Left lung (tissue), 14 donors: ENCODE measurements at places on chromosomes 4 and X. TPM values are rescaled to one million over a fixed set of nuclear protein-coding genes. Genes with fewer than 3 reads are reported as not detected.

RADX gene
- polyA plus RNA-seq: 10.5 TPM

SOX3 gene
- not detected for polyA plus RNA-seq

XPNPEP2 gene
- polyA plus RNA-seq: 11.0 TPM

CD99 gene
- 282 TPM for polyA plus RNA-seq

PWWP3B gene
- polyA plus RNA-seq: 4.8 TPM

IGSF1 gene
- 21.1 TPM for polyA plus RNA-seq

AFM gene
- 0.17 TPM for polyA plus RNA-seq

TMEM131L gene
- 31.1 TPM for polyA plus RNA-seq

GRCh38 chr4:165326831-165327210 is 648 bp upstream of the MSMO1 start:
- DNase-seq: peak; percentile 50

GRCh38 chr4:113026556-113026955 is 22.9 kb upstream of the ANK2 start:
- no peak for DNase-seq

DNA sequence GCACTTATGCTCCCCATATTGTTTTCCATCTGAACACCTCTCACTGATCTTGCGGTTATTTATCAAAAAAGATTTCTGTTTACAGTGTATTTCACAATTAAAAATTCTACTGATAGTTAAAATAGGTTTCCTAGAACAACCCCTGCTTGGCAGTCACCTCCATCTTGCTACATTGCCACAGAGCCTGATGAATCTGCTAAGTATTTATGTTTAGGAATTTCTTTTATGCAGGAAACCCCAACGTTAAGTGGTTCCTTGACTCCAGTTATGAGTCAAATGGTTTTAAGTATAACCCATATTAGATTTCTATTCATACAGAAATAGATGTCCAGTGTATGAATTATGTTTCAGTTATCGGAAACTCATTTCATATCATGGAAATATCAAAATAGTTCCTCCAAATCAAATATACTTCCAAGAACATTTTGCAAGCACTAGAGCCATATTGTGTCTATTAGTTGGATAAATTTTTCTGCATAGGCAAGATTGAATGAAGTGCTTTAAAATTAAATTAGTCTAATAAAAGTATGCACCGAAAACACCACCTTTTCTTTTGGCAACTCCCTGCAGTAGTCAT is 20.6 kb downstream of the GALNT7 start:
- DNase-seq: no peak

GRCh38 chrX:16278927-16279326 is 111.6 kb downstream of the MAGEB17 start:
- no peak for DNase-seq

- DNase-seq: no peak
These were observed 1.6 kb downstream of the RPL10 start for GRCh38 chrX:154399527-154400368.

DNA sequence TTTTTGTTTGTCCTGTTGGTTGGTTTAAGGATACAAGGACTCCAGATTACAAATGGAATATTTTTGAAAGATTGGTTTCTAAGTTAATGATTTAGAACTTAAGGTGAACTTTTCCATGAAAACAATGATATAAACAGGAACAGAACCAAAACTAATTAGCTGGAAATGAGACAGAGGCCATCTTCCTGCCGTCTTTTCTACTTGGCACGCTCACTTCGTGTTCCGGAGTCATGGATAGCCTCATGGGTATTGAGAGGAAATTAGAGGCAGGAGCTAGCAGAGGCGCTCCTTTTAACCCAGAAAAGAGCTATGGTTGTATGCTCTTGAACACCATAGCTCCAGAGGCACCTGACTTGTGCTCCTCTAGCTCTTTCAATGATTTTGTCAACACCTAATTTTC is 2.4 kb downstream of the FAM241A start:
- DNase-seq: no peak

GRCh38 chrX:114635986-114636385 is 52.1 kb downstream of the HTR2C start:
- DNase-seq: no peak

DNA sequence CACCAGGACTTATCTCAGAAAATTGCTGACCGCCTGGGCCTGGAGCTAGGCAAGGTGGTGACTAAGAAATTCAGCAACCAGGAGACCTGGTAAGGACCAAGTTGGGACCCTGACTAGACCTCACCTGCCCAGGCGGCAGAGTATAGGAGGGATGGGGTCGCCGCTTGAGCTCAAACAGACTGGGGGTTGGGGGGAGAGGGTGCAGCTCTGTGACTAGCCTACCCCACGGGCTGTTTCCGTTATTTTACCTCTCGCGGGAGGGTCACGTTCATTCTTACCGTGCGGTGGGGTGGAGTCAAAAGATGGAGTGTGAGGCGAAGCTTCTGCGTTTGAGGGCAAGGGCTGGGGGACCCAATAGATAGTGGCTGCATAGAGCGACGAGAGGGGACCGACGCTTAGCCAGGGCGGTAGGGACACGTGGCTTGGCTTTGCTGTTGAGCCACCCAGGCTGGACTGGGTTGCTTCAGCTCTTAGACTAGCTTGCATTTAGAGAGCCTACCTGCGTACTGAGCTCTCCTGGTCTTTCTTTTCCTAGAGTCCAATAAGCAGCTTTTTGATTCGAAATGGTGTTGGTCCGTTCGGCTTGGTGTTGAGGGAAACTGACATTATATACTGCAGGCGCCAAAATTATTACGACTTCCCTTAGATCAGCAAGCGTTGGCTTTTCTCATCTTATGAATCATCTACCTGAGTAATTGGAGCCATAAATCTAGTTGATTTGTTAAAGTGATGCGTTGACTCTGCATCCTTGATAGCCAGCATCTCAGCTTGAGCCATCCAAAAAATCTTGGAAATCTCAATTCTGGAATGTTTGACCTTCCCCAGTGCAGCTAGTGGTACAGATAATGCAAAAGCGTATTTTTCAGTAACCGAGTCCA is 591 bp downstream of the PRPS1 start:
- peak; percentile 39 for DNase-seq

- peak; percentile 47 for DNase-seq
These were observed 52.8 kb downstream of the PRDM5 start for GRCh38 chr4:120869613-120870278.

DNA sequence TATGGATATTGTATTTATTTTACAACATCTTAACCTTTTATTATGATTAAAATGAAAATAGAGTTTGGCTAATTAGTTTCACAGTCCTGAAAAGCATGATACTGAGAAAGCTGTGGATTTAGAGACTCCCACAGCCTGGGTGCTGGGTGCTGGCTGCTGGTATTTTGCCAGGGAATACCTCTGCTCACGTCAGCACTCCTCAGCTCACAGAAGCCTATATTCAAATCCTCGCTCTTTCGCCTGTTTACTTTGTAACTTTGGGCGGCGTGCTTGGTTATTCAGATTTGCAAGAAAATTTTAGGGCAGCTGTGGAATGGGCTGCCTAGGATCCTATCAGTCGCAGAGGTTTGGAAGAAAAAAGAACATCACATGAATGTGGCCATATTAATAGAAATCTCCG is 261.8 kb downstream of the DCTD start:
- DNase-seq: no peak

DNA sequence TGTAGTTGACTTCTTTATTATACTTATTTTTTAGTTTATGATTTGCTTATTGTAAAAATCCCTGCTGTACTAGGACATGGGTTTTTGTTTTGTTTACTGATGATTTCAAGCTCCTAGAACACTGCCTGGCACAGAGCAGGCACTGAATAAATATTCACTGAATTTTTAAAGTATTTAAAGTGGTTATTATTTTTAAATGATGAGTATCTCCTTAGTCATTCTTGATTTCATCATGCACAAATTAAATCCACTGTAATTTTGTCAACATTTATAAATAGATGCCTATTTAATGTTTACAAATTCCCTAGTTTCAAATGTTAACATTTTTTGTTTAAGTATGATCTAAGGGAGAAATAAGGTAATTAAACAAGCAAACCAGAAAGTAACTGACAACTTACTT is 367.9 kb upstream of the SLIT2 start:
- DNase-seq: no peak

DNA sequence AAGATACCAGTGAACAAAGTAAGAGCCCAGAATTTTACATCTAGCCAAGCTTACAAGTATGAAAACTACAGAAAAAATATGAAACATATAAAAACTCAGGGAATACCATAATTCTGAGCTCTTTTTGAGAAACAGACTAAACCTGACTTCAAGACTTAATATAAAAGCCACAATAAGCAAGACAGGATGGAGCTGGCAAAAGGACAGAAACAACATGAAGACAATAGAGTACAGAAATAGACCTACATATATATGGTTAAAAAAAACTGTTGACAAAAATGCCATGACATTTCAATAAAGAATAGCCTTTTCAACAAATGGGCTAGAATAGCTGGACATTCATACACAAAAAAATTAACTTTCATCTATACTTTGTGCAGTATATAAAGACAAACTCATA is 49.4 kb downstream of the UBA6 start:
- no peak for DNase-seq

DNA sequence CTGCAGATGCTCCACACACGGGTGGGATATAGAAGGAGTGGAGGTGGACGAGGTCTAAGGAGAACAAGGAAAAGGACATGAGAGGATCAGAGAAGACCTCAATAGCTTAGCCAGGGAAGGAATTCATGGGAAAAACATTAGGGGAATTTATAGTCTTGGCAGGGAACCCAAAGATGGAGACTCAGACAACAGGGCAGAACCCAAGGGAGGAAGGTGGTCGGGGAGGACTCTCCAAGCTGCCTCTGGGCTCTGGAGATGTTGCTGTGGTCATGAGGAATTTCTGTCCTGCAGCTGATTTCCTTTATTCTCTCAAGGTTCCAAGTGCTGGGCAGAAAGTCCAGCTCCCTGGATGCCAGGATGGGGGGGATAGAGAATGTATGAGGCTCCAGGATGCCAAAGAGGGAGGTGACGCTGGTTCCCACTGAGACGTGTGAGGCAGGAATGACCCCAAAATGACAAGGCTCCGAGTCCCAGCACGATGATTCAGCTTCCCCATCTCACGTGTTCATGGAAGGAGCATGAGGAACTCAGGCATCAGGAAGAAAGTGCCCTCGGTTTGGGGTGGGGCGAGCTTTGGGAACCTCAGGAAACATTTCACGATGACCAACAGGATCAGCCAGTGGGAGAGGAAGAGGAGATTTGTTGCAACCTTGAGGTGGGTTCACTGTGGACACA is 57.0 kb upstream of the PPP2R3B start:
- no peak for DNase-seq

DNA sequence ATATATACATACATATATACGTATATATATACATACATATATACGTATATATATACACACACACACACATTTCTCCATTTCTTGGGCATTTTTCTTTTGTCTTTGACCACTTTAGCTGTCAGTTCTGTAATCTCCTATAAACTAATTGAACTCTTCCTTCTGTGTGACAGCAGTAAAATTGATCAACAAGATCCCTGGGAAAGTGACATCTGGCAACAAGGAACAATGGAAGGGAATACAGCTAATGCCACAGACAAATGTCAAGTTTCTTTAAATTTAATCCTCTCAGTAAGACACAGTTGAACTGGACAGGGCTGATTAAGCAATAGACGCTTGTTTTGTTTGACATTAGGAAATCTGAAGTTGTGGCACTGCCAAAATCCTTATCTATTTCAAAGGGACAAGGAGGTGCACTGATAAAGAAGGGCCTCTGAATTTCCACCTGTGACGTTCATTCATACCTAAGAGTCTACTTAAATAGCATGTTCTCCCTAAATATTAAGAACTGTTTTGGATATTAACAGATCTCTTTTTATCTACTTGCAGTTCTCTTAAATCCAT is 126.9 kb downstream of the RNF150 start:
- DNase-seq: no peak

GRCh38 chr4:38803833-38804653 is 548 bp downstream of the TLR1 start:
- DNase-seq: no peak

GRCh38 chr4:36508394-36508793 is 227.0 kb downstream of the DTHD1 start:
- DNase-seq: no peak

DNA sequence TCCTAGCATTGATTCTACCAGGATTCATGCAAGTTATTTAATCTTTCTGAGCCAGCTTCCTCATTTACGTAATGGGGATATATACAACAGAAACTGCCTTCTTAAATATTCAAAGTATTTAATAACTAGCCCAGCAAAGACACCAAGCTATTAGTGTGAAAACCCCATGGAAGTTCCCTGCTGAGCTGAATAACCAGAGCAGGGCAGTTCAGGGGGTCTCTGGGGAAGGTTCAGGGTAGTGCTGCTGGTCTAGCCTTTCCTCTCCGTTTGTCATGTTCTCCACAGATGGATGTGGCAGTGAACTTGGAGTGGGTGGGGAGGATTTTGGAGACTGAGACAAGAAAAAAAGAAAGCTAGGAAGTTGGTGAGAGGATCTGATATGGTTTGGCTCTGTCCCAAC is 240.8 kb upstream of the TAPT1 start:
- no peak for DNase-seq

DNA sequence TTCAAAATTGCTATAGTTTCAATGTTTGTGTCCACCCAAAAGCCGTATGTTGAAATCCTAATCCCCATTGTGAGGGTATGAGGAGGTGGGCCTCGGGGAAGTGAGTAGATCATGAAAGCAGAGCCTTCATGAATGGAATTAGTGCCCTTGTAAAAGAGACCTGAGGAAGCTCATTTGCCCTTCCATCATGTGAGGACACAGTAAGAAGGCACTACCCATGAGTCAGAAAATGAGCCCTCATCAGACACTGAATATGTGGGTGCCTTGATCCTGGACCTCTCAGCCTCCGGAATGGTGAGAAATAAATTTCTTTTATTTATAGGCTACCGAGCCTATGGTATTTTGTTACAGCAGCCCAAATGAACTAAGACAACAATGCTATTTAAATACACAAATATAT is 57.7 kb upstream of the EFHC2 start:
- DNase-seq: no peak

- no peak for DNase-seq
These were observed 72.6 kb upstream of the ARHGAP24 start for GRCh38 chr4:85402371-85402770.

GRCh38 chr4:159463235-159463634 is 360.4 kb downstream of the RAPGEF2 start:
- no peak for DNase-seq

- peak; percentile 34 for DNase-seq
These were observed 68.0 kb downstream of the NFKB1 start for GRCh38 chr4:102569200-102569599.

DNA sequence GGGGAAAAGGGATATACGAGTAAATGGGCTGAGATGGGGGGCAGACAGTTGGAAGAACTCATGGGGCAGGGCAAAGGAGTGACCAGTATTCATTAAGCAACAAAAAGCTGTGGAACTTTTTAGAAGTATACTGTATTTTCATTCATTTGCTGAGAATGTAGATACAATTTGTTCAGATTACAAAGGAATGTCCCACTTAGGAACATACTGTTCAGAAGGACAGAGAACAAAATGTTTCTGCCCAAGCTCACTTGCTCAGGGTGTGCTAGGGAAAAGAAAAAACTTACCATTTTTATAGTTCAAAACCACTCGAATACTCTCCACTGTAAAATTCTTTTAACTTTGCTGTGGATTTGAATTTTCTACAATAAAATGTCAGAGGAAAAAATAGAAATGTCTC is 135.2 kb upstream of the AFF2 start:
- DNase-seq: no peak

- DNase-seq: no peak
These were observed 136.2 kb upstream of the BMPR1B start for GRCh38 chr4:94621491-94622080.

GRCh38 chr4:174423257-174423944 is 98.9 kb downstream of the HPGD start:
- DNase-seq: peak; percentile 43
